ENCODE measurements at places on chromosomes 16 and 17.

DNA sequence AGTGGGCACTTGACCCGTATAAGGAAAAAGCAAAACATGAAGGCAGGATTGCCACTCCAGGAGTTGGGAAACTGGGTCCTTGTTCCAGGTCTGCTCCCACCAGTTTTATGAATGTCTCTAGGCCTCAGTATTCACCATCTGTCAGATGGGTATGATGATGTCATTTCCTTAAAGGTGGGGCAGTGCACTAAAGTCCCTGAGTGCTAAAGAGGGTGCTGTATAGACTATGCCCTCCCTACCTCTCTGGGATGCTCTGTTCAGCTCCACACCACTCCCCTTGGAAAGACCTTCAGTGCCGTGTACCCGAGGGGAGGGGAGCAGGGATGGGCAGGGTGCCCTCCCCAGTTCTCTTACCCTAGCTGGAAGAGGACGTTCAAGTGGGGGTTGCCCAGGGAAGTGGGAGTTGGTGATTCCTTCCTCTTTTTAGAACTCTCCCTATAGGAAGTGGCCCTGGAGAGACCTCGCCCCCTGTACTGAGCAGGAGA is 2.2 kb downstream of the LASP1 start:
- no peak for DNase-seq

- DNase-seq = no peak
Measured at GRCh38 chr16:8660841-8661301, 13.5 kb upstream of the ABAT start.

DNA sequence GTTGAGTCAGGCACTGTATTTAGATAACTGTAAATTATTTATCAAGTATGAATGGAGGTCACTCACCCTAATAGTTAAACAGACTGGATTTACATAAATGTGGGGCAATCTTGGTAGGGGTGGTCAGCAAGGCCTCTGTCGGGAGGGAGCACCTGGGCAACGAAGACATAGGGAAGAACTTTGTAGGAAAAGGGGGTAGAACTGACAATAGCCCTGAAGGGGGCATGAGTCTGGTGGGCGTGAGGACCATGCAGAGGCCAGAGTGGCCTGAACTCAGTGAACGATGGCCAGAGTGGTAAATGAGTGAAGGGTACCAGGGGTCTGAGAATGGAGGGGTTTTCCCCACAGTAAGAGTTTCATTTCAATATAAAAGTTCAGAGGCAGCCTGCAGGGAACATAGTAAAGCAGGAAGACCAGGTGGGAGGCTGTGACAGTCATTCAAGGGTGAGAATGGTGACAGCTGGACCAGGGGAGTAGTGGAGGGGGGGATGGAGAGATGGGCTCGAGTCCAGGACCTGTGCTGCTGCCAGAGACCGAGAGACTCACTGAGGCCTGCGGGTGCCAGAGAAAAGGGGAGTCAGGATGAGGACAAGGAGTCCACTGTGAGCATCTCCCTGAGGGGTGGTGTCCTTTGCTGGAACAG is 2.9 kb downstream of the C17orf67 start:
- no peak for DNase-seq

GRCh38 chr17:32569171-32570080 is 82.6 kb downstream of the CDK5R1 start:
- no peak for DNase-seq

GRCh38 chr17:67177732-67178131 is 67.3 kb downstream of the HELZ start:
- no peak for DNase-seq

- DNase-seq = no peak
Measured at GRCh38 chr16:15955425-15955824, 6.0 kb downstream of the ABCC1 start.

- DNase-seq = no peak
Measured at GRCh38 chr16:27703545-27703944, 153.6 kb downstream of the KATNIP start.

GRCh38 chr17:27565874-27566670 is 64.9 kb upstream of the LGALS9 start:
- DNase-seq = no peak

- DNase-seq = no peak
Measured at GRCh38 chr16:30698816-30699614, at the start of gene SRCAP. Gene SRCAP, plus strand, starts transcription at chr16:30699171. Its CDS starts 1,654 bp downstream, at chr16:30700825.

DNA sequence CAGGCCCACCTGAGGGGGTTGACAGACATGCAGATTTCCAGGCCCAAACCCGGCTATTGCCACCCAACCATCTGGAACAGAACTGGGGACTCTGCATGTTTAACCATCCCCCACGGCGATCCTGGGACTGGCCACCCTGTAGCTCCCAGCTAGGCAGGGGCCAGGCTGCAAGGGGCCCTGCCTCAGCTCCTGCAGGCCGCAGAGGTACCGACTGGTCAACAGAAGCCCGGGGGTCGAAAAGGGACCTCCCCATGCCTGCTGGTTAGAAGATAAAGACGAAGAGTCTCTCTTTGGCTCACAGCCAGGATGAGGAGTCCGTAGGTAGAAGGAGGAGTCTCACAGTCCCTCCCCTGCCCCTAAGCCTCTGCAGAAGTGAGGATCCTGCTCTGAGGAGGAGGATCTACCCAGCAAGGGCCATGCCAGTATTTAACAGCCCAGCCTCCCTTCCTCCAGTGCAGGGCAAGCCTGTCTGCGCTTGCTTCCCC is 223.4 kb upstream of the TNRC6C start:
- no peak for DNase-seq

DNA sequence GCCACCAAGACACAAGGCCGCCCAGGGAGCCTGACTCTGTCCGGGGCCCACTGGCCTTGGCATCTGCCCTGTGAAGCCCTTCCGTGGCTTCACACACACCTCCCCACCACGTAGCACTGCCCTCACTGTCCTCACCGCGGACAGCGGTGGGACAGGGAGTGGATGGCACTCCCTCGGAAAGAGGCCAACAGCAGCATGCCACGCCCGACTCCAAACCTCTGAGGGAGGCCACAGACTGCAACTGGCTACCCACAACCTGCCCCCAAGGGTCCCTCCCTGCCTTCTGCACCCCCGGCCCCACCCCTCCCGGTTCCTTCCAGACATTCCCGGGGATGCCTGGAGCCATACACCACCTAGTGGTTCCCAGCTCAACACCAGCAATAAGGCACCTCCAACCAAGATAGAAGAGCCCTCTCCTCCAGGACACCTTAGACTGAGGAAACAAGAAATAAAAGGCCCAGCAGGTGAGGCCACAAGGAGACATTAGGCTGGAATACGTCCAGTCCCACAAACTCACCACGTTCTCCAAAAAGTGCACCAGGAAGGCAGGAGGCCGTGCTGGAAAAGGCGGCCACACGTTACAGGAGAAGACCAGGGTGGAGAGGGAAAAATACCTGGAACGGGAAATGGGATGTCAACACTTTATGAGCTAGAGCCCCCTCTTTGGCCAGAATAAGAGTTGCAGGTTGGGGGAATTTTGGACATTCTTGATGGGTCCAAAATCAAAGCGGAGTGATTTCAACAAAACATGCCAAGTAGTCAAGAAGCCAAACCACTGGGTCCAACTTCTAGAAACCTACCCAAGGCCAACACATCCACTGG is 310.0 kb downstream of the SOX9 start:
- DNase-seq = no peak

DNA sequence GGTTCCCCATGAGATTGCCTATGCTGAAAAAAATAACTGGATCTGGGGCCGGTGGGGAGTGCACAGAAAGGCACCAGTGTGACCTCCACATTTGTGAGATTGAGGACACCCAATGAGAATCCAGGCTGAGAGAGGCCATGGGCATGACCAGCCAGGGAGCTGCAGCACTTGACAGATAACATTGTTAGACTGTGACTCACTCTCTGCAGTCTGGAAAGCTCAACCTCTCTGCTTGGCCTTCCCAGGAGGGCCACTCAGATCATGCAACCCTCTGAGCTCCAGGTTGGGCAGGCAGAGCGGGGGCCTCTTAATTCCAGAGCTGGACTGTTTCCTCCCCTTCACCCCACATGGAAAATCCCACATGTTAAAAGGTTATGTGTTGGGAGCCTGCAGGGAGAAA is 30.1 kb downstream of the FZD2 start:
- peak; percentile 75 for DNase-seq

GRCh38 chr16:4976079-4976478 is 17.9 kb downstream of the SEC14L5 start:
- no peak for DNase-seq

GRCh38 chr17:81926451-81927151 is 934 bp downstream of the MAFG start:
- peak; percentile 35 for DNase-seq

DNA sequence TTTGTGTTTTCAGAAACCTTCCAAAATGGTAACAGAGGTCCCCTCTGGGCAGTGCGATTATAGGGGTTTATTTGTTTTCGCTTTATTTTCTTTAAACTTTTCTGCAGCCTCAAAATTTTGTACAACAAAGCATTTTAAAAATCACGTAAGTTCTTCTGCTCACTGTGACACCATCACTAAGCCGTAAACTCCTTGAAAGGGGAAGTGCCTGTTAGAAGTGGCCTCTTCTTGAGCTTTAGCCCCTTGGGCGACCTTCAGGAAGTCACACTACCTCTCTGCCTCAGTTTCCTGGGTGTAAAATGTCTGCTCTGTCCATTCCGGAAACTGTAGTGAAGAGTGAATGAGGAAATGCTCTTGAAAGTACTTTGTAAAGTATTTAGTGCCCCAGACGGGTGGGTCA is 26.6 kb downstream of the ARHGAP27 start:
- DNase-seq = no peak

DNA sequence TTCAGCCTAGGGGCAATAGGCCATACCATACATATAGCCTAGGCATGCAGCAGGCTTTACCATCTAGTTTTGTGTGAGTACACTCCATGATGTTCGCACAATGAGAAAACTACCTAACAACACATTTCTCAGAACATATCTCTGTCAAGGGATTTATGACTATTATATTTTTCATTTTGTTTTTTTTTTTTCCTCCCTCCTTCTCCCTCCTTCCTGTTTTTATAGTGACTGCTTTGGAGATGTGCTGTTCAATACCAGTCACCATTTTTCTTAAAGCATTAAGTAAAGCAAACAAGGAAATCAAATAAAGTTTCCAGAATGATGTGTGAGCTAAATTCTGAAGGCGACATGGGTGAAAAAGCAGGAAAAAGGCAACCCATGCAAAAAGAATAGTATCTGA is 194.6 kb downstream of the STX8 start:
- no peak for DNase-seq

GRCh38 chr16:28217326-28217725 is 5.6 kb upstream of the XPO6 start:
- DNase-seq = no peak

DNA sequence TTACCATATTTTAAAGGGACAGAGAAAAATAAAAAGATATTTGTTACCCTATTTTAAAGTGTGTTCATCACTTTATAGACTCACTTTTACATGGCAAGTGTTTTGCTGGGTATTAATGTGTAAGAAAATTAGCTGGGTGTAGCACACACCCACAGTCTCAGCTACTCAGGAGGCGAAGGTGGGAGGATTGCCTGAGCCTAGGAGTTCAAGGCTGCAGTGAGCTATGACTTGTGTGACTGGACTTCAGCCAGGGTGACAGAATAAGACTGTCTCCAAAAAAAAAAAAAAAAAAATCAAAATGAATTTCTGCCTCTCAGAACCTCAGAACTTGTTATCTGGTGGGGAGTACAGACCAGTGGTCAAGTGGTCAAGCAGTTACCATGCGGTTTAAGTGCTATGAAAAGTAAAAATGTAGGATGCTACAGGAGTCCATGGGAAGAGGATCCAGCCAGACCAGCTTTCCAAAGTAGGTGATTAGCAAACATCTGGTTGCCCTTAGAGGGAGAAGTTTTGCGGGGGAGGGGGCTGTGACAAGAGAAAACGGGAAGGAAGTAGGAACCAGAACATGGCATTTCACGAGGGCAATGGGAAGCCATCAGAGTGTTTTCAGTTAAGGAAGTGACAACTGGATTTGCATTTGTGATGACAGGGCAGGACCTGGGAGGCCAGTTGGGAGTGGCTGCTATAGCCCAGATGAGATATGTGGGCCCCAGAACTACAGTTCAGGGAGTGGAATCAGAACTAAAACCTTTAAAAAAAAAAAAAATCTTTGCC is 13.9 kb downstream of the CNEP1R1 start:
- no peak for DNase-seq

- DNase-seq = no peak
Measured at GRCh38 chr16:83031524-83031923, 404.8 kb downstream of the CDH13 start.

DNA sequence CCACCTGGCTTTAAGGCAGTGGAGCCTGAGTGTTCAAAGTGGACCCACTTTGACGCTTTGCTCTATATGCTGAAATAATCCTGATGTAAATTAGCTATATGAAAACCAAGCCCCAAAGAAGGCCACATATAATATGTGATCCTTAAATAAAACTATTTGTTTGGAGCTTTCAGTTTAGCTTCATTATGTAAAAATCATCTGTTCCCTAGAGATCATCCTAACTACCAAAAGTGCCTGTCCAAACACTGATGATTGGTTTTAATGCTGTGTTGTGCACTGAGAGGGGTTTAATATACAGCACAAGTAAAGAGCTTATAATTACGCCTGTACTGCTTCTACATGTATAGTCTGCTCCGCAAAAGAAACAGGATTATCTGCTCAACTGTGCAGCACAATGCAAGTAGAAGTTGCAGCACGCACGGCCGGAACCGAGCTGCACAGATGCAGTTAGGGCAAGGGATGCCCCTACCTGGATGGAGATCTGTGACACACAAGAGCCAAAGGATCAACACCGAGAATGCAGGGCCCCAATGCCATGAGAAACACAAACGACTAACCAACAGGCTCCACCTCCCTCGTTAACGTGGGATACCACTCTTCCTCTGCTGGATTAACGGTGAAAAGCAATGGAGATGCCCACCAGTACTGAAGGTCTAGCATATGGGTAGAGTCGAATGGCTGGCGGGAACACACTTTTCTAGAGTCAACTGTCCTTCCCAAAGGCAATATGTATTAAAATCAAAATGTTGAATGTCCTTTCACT is 20.5 kb downstream of the USP7 start:
- no peak for DNase-seq

DNA sequence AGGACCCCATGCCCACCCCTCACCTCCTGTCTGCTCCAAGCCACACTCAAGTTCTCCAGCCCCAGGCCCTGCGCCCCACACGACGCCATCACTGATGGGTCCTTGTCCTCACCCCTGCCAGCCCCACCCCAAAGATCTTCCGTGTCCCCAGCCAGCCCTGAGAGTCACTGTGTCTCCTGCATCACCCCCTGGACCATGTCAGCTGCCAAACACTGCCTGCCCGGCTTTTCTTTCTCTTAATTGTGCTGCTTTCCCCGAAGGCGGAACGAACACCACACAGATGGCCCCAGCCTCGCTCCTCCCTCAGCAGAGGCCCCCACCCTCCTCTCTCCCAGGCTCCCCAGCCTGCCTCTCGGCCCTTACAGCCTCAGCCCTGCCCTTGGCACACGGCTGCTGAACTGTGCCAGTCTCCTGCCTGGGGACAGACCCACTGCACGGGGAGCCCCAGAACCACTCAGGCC is 4.8 kb upstream of the GAA start:
- DNase-seq = no peak

- DNase-seq = no peak
Measured at GRCh38 chr16:22622703-22623102, 112.0 kb downstream of the NPIPB5 start.

GRCh38 chr17:50133028-50133768 is 3.2 kb upstream of the SAMD14 start:
- no peak for DNase-seq

GRCh38 chr16:26464576-26465266 is 602.0 kb upstream of the C16orf82 start:
- DNase-seq = no peak
